ENCODE measurements at places on chromosomes 5 and 9. TPM values are rescaled to one million over a fixed set of nuclear protein-coding genes. Genes with fewer than 3 reads are reported as not detected.

Gene IFNK
- total RNA-seq: not detected

Gene EDIL3
- 27.5 TPM for total RNA-seq

Gene TNC
- 5.0 TPM for total RNA-seq

Gene ANKRD34B
- not detected for total RNA-seq

Gene DDX31
- total RNA-seq: 6.8 TPM

Gene TMEM215
- not detected for total RNA-seq

Gene PCDHB11
- total RNA-seq: 0.59 TPM

Gene SHISAL2B
- not detected for total RNA-seq

GRCh38 chr9:125674981-125675973 is 31.7 kb downstream of the MAPKAP1 start:
- H3K4me3 ChIP-seq: no peak overlapping the region
- H3K27ac ChIP-seq: no peak overlapping the region
- no peak for DNase-seq
- H3K4me1 ChIP-seq: no peaks in the 10 kb centered on the region

GRCh38 chr5:172438319-172438668 is 16.0 kb downstream of the SH3PXD2B start:
- peaks cover 3% of the 10 kb centered on the region for H3K4me1 ChIP-seq
- no peak for DNase-seq
- H3K4me3 ChIP-seq: no peak overlapping the region
- no peak overlapping the region for H3K27ac ChIP-seq

GRCh38 chr9:123997665-123998277 is 13.8 kb upstream of the LHX2 start:
- peaks cover 67% of the 10 kb centered on the region for H3K27me3 ChIP-seq
- peak; percentile 49 for DNase-seq
- H3K4me3 ChIP-seq: no peak overlapping the region
- no peaks in the 10 kb centered on the region for H3K36me3 ChIP-seq

DNA sequence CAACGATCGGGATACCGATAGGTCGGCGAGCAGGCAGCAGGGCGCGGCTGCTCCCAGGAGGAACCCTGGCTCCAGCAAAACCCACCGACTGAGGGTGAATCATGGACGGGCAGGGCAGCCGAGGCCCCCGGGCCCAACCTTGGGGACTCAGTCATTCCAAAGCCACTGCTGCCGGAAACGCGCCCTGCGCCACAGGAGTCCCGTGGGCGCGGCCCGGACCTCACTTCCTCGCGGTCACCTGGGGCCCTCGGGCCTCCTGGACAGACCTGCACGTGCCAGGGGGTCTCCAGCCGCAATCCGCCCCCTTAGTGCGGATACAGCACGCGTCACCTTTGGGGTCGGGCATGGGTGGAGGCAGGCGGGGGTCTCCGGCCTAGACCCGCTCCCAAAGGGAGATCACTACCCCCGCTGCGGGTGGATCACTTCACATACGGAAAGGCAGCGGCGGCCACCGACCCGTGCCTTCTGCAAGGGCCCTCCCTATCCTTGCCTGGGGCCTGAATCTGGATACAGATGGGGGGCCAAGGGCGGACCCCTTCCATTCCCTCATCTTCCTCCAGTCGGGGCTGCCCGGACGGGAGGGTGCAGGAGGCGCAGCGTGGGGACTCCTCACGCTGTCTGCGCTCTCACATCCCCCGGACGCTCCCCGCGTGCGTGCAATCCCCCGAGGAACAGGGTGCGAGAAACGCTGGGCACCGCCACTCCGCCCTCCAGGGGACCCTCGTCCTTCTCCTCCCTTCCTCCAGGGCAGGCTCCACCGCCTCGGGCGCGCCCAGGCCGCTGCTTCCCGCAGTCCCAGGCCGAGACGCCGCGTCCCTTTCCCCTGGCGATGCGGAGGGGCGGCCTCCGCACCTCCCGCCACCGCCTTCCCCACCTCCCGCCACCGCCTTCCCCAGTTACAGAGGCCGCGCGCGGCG is 586 bp downstream of the TXN start:
- H3K27ac ChIP-seq: peak overlapping the region; percentile 96
- H3K36me3 ChIP-seq: no peaks in the 10 kb centered on the region
- H3K4me3 ChIP-seq: peak overlapping the region; percentile 92
- H3K27me3 ChIP-seq: no peaks in the 10 kb centered on the region
- peaks cover 8% of the 10 kb centered on the region for H3K4me1 ChIP-seq

GRCh38 chr9:22009506-22009867 is 382 bp upstream of the CDKN2B start:
- peak overlapping the region; percentile 57 for H3K4me3 ChIP-seq
- peaks cover 18% of the 10 kb centered on the region for H3K27me3 ChIP-seq
- no peaks in the 10 kb centered on the region for H3K36me3 ChIP-seq

DNA sequence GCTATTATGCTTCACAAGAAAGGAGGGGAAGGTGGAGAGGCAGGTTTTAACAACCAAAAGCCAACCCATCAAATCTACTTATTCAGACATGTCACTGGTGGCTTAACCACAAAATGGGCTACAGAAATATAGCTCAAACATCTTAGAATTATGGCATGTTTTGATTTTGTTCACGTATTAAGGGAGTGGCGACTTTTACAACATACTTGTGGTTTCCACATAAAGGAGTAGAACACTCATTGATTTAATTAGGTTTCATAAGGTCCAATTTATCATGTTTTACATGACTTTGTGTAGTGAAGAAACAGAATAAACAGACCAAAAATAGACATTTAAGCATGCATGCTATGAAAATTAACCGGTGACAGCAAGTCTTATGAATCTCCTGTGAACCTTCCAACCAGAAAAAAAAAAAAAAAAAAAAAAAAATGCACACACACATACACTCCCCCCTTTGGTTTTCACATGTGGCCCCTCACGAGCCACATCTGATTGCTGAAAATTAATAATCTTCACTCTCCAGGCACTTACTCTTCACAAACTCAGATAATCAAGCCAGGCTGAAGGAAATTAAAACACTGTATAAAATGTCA is 5.4 kb downstream of the ZNF608 start:
- no peak for DNase-seq
- no peaks in the 10 kb centered on the region for H3K4me1 ChIP-seq
- no peaks in the 10 kb centered on the region for H3K27me3 ChIP-seq
- peak overlapping the region; percentile 94 for H3K27ac ChIP-seq
- no peaks in the 10 kb centered on the region for H3K36me3 ChIP-seq
- no peak overlapping the region for H3K4me3 ChIP-seq

GRCh38 chr5:141382469-141383294 is at the start of gene PCDHGA7:
PCDHGA7 (plus strand) TSS chr5:141382742; CDS start chr5:141382900, 158 bp downstream.
- H3K36me3 ChIP-seq: no peaks in the 10 kb centered on the region
- no peaks in the 10 kb centered on the region for H3K4me1 ChIP-seq
- no peak within 1 kb of the TSS for H3K27ac ChIP-seq

DNA sequence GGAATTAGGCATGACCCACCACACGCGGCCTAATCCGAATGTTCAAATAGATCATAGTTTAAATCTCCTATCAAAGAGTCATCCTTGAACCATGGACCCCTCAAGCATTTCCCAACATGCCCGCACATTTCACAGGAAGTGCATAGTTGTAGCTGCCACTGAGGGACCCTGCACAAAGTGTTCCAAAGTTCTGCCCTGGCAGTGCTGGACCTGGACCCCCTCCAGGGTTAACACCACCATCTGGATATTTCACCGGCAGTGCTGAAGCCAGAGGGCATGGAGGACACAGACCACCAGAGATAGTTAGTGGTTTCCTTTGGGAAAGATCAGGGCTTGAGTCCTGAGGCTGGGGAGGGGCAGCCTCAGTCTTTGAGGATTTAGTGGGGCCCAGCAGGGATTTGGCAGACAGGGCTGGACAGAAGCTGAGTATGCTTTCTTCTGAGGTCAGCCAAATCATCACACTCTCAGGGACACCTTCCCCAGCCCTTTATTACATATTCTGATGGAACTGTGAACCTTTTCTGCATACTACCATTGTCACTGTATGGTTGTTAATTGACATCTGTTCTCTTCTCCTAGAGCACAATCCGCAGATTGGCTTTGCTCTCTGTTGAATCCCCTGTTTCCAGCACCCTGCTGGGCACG is 143.6 kb upstream of the EFNA5 start:
- no peaks in the 10 kb centered on the region for H3K27me3 ChIP-seq
- no peak overlapping the region for H3K4me3 ChIP-seq
- no peaks in the 10 kb centered on the region for H3K4me1 ChIP-seq
- DNase-seq: no peak
- H3K36me3 ChIP-seq: no peaks in the 10 kb centered on the region

GRCh38 chr9:72305102-72305546 is 59.9 kb downstream of the ZFAND5 start:
- DNase-seq: peak; percentile 92
- H3K27ac ChIP-seq: peak overlapping the region; percentile 89
- H3K4me1 ChIP-seq: no peaks in the 10 kb centered on the region
- H3K4me3 ChIP-seq: peak overlapping the region; percentile 20
- no peaks in the 10 kb centered on the region for H3K36me3 ChIP-seq

DNA sequence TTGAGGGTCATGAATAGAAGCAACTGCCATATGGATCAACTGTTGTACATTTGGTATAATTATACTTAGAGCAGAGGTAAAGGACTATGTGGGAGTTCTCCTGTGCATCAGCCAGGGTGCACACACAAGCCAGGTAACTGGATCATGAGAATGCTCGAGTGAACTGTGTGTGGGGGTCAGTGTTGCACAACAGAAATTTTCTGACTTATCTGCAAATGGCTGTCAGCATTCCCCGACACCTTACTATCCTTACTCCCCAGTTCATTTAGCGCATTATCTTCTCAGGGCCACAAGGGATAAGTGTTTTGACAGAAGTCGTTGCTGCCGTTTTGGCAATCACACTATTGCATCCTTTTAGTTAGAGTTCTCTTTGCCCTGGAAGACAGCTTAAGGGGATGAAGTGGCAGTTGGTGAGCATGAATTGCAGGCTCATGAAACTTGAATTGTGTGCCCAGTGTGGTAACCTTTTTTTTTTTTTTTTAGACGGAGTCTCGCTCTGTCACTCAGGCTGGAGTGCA is 1.7 kb downstream of the CANX start:
- peaks cover 15% of the 10 kb centered on the region for H3K4me1 ChIP-seq
- no peak for DNase-seq
- no peak overlapping the region for H3K27ac ChIP-seq
- H3K36me3 ChIP-seq: no peaks in the 10 kb centered on the region
- H3K27me3 ChIP-seq: no peaks in the 10 kb centered on the region
- H3K4me3 ChIP-seq: peak overlapping the region; percentile 72

DNA sequence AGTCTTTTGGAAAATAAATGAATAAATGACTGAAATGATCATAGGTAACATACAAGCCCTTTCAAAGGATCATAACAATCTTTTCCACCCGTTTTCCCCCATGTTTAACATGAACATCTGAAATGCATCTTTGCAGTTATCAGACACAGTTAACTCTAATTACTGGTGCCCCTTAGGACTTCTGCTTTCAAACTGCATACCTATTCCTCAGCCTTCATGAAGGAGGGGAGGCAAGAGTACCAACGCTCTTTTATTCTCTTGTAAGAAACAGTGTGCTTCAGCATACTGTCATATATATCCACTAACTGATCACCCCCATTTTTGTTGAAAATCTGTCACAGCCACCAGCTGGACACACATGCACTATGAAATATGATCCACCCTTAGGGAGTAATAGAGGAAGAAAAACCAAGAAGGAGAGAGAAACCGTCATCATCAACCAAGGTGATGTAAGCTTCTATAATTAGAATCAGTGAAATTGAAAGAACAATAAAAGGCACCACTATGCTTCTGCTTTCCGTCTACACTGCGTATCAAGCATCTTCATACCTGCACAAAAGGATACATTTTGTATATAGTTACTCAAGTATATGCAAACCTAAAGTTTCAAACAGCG is 98.7 kb downstream of the RAPGEF6 start:
- H3K27me3 ChIP-seq: no peaks in the 10 kb centered on the region
- H3K36me3 ChIP-seq: no peaks in the 10 kb centered on the region
- H3K4me1 ChIP-seq: peaks cover 7% of the 10 kb centered on the region
- no peak overlapping the region for H3K27ac ChIP-seq

DNA sequence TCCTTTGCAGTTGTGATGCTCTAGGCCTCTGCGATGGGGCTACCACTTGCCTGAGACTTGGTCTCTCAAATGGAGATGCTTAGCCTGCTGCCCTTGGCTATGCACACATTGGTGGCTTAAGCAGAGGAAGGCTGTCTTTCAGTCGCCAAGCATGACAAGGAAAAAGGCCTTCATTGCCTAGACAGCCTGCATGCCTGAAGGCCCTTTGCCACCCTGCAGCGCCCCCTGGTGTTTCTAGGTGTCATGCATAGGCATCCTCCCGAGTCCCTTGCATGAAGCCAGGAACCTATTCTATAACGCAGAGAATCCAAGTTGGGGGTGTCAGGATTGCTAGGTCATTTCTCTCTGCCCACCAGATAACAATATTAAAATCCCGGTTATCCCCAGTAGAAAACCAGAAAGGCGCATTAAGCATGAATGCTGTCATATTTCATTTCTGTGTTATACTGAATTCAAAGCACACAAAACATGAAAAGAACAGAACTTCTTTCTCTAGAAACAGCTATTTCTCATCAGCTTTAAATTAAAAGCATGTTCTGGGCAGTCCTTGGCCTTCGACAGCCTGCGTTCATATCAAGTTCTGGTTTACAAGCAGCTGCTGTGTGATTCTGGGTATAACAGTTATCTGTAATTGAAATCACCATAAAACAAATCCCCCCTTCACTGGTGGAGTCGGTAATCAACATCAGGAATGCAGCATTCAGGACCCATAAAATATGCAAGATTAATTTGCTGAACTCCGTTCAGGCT is 59.7 kb upstream of the TRPC7 start:
- peak; percentile 82 for DNase-seq
- H3K4me1 ChIP-seq: no peaks in the 10 kb centered on the region
- no peaks in the 10 kb centered on the region for H3K36me3 ChIP-seq
- no peaks in the 10 kb centered on the region for H3K27me3 ChIP-seq

- DNase-seq: no peak
- H3K4me3 ChIP-seq: no peak overlapping the region
- no peaks in the 10 kb centered on the region for H3K36me3 ChIP-seq
- no peaks in the 10 kb centered on the region for H3K27me3 ChIP-seq
Observed at GRCh38 chr9:81720450-81721086, 31.2 kb upstream of the TLE1 start.

DNA sequence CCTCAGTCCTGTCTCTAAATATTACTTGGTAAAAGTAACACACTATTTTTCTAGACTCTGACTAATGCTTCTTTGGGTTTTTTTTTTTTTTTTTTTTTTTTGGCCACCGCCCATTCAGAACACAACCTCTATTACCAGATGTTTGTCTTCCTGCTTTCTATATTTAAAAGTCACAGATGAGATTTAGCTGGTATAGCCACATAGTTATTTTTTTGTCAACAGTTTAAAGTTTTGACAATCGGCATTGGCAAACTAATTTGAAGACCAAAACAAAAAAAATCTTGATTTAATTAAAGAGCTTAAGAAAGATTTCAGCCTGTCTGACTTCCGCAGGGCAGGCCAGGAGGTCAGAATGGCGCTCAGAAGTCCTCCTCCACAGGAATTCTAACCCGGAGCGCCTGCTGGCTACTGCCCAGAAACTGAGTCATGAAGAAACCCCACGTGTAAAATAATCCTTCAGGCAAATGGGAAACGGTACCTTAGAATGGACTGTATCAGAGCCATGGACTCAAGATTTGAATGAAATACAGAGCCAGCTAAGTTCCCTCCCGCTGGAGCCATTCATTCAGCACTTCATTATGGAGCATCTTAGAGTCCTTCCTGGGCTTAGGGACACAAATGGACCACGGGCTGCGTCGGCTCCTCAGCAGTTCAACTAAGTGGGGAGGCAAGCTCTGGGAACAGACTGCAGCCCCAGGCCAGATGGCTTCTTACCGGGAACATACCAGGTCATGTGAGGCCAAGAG is 55.6 kb downstream of the PTPDC1 start:
- peak overlapping the region; percentile 31 for H3K27ac ChIP-seq
- H3K36me3 ChIP-seq: no peaks in the 10 kb centered on the region
- no peaks in the 10 kb centered on the region for H3K27me3 ChIP-seq
- H3K4me1 ChIP-seq: no peaks in the 10 kb centered on the region
- no peak overlapping the region for H3K4me3 ChIP-seq
- peak; percentile 46 for DNase-seq

GRCh38 chr9:17926246-17926645 is 347.4 kb downstream of the SH3GL2 start:
- no peak for DNase-seq
- H3K27me3 ChIP-seq: no peaks in the 10 kb centered on the region
- no peak overlapping the region for H3K4me3 ChIP-seq
- H3K27ac ChIP-seq: no peak overlapping the region
- no peaks in the 10 kb centered on the region for H3K36me3 ChIP-seq

Measured in colonic mucosa (tissue), 4 donors.